ENCODE measurements at places on chromosomes 4 and X.

GRCh38 chr4:139817657-139818452 lies 152.2 kb downstream of the MGST2 start:
- DNase-seq, result no peak

GRCh38 chr4:168264903-168265302 lies 53.6 kb downstream of the DDX60 start:
- no peak for DNase-seq

- DNase-seq, result no peak
These were observed 23.8 kb downstream of the IQCM start for GRCh38 chr4:149791851-149792250.

GRCh38 chrX:46681849-46682248 lies 77.1 kb downstream of the SLC9A7 start:
- DNase-seq, result peak; percentile 77

GRCh38 chr4:140349816-140350215 lies 23.6 kb upstream of the SCOC start:
- no peak for DNase-seq

DNA sequence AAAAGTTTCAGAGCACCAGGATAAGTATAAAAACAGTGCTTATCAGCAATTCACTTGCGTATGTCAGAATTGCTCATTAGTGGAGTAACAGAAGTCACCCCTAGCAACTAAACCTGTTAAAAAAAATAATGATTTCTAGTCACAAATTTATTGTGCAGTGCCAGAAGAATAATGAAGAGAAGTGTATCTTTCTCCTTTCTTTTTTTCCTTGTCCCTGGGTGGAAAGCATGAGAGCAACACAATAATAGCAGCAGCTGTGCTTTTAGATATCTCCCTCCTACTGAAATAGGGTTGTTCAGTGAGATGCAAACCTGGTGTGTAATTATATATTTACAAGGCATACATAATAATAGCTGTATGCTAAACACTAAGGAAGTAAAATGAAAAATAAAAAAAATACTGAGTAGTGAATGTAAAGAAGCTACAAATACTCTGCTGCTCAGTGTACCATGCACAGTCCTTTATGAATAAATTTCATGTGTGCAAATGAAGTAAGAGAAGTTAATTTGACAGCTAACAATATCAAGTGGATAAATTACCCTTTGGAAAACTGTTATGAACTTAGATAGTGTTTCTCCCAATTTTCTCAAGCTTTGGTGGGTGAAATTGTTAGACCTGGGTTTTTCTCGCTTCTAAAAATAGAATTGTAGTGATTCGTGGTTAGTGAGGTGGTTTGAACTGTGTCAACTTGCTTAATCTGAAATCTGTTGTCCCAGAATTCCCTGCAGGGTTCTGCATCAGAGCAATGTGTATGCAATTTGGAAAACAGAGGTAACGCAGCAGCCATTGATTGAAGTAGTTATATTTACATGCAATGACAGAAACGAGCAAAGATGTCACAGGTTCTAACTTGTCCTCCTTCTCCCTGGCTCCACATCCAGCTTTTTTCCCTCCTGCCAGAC lies 125.7 kb upstream of the NDST3 start:
- DNase-seq, result no peak

GRCh38 chr4:165504184-165504583 lies 125.4 kb downstream of the CPE start:
- DNase-seq, result no peak

All from amniotic epithelial cell (primary cell).